ENCODE measurements at places on chromosomes 6 and 20.

- H3K36me3 ChIP-seq: no peaks in the 10 kb centered on the region
- peaks cover 24% of the 10 kb centered on the region for H3K27me3 ChIP-seq
- H3K4me1 ChIP-seq: peaks cover 18% of the 10 kb centered on the region
- peak; percentile 59 for DNase-seq
- no peak within 1 kb of the TSS for H3K27ac ChIP-seq
- H3K4me3 ChIP-seq: peak within 1 kb of the TSS; percentile 58
These were observed at the start of gene PPP1R3G for GRCh38 chr6:5084781-5085647. PPP1R3G (plus strand) TSS chr6:5085341; CDS start chr6:5085486, 145 bp downstream.

DNA sequence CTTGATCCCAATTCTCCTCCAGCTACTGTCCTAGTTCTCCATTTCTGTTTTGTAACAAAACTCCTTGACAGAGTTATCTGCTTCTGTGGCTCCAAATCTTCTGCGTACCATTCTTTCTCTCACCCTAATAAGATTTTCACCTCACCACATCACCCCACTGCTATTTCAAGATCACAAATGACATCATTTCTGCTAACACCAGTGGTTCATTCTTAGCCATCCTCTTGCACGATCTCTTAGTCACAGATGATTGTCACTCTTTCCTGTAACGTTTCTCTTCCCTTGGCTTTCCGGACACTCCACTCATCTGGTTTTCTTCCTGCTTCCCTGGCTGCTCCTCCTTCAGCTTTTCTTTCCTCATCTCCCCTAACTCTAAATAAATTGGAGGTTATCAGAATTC lies 56.8 kb upstream of the FABP7 start:
- H3K4me1 ChIP-seq: peaks cover 10% of the 10 kb centered on the region
- H3K27me3 ChIP-seq: no peaks in the 10 kb centered on the region
- H3K4me3 ChIP-seq: no peak overlapping the region
- peak; percentile 91 for DNase-seq

DNA sequence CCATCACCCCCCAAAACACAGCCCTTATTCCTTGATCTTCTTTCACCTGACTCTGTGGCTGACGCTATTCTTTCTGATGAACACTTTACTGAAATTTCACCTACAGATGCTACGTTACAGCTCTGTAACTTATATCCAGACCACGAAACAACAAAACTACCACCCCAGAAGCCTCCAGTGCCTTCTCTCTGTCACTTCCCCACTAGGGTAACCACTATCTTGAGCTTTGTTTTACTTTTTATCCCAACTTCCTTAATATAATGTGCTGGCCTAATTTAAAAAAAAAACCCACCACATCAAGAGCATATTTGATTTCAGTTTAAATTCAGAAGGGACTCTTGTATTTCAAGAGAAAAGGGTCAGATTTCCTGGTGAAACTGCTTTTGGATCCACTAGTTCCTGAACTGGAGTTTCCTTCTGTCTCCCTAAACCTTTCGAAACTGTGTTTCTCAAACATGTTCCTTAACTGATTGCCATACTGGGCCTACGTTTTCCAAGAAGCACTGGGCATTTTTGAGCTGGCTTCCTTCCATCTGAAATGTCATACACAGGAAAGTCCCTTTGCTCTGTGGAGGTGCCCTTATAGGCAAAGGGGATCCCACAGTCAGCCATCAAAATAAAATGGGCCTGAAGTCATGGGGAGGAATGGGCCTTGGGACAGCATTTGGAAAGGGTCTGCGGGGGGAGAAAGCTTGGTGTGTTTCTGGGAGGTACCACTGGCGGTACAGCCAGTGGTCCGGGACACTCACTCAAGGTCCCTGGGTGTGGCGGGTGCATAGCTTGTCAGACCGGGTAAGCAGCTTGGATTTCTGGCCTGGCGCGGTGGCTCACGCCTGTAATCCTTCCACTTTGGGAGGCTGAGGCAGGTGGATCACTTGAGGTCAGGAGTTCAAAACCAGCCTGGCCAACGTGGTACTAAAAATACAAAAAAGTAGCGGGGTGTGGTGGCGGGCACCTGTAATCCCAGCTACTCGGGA lies 25.8 kb upstream of the RTF2 start:
- no peak overlapping the region for H3K27ac ChIP-seq
- no peaks in the 10 kb centered on the region for H3K36me3 ChIP-seq
- no peaks in the 10 kb centered on the region for H3K27me3 ChIP-seq
- no peak overlapping the region for H3K4me3 ChIP-seq
- peaks cover 28% of the 10 kb centered on the region for H3K4me1 ChIP-seq
- no peak for DNase-seq

GRCh38 chr6:106117579-106117978 lies 31.4 kb downstream of the PRDM1 start:
- no peak overlapping the region for H3K27ac ChIP-seq
- no peak overlapping the region for H3K4me3 ChIP-seq
- peaks cover 8% of the 10 kb centered on the region for H3K4me1 ChIP-seq
- no peaks in the 10 kb centered on the region for H3K36me3 ChIP-seq
- DNase-seq: no peak
- H3K27me3 ChIP-seq: no peaks in the 10 kb centered on the region

DNA sequence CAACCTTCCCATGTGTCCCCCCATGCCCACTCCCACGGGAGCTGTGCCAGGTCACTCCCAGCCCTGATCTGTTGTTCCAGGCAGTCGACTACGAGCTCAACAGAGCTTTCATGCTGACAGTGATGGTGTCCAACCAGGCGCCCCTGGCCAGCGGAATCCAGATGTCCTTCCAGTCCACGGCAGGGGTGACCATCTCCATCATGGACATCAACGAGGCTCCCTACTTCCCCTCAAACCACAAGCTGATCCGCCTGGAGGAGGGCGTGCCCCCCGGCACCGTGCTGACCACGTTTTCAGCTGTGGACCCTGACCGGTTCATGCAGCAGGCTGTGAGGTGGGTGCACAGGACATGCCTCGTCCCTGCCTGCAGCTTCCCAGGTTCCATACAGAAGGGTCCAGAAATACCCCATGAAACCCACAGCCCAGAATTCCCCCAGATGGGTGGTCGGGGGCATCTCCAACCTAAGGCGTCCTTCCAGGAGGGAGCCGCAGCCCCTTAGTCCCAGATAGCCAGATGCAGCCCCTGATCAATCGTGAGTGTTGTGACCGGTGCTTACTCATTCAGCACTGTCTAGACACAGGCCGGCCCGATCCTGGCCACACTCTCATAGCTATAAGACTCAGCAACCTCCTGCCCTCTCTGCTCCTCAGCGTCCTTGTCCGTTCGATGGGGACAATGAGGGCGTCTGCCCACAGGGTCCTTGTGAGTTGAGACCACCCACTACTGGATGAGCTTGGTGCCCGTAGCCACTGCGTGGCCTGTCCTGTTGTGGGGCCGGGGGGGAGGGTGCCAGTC lies 142.1 kb downstream of the TAF4 start:
- no peak overlapping the region for H3K4me3 ChIP-seq
- DNase-seq: peak; percentile 55
- H3K27me3 ChIP-seq: no peaks in the 10 kb centered on the region
- no peak overlapping the region for H3K27ac ChIP-seq
- H3K36me3 ChIP-seq: no peaks in the 10 kb centered on the region

DNA sequence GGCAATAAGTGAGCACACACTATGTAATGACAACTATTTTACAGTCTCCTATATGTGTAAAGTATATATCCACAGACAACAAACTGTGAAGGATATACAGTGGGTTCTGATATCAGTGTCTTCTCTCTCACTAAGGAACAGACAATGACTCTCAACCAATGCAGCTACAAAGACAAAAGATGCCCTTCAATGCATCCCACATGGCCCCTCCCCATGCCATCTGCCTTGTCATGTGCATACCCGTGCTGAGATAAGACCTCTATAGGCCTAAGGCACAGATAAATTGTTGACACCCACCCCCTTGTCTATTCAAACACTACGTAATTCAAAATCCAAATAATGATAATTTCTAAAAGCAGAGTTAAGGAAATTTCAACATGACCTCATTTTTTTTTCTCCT lies 1123.5 kb upstream of the MAP3K7 start:
- DNase-seq: no peak
- no peak overlapping the region for H3K27ac ChIP-seq
- H3K4me3 ChIP-seq: no peak overlapping the region
- no peaks in the 10 kb centered on the region for H3K36me3 ChIP-seq
- no peaks in the 10 kb centered on the region for H3K4me1 ChIP-seq

DNA sequence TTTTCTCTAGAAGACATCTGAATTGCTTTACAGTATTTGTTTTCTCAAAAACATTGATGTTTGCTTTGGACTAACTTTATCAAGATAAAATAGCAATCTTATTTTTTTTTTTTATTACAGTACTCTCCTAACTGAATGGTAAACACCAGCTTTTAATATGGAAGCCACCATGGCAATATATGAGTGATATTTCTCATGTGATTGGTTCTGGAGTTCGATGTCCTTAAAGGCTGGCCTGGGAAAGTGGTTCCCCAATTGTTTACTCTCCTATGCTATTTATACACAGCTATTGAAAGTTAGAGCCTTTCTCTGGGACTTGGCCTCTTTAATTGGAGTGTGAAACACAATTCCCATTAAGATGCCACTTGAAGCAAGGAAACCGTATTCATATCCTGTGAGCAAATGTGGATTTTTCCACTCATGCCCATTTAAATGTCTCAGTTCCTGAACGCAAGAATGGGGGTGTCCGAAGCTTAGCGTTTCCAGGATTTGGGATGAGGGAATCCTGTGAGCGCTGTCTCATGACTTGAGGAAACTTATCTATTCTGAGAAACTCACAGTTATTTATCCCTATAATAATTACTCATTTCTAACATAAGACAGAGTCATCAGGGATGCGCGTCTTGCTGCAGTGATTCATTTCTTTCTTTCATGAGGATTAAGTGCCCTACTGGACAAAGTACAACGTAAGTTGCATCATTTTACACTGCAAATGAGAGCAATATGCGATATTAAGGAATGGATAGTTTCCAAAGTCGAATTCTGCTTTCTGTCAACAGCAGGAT lies 143.3 kb upstream of the PREP start:
- no peaks in the 10 kb centered on the region for H3K36me3 ChIP-seq
- no peak overlapping the region for H3K4me3 ChIP-seq
- H3K27ac ChIP-seq: no peak overlapping the region
- no peaks in the 10 kb centered on the region for H3K27me3 ChIP-seq

GRCh38 chr6:45054610-45055009 lies 273.5 kb upstream of the RUNX2 start:
- DNase-seq: peak; percentile 51
- H3K4me1 ChIP-seq: no peaks in the 10 kb centered on the region
- H3K27me3 ChIP-seq: no peaks in the 10 kb centered on the region
- H3K36me3 ChIP-seq: no peaks in the 10 kb centered on the region
- no peak overlapping the region for H3K27ac ChIP-seq

DNA sequence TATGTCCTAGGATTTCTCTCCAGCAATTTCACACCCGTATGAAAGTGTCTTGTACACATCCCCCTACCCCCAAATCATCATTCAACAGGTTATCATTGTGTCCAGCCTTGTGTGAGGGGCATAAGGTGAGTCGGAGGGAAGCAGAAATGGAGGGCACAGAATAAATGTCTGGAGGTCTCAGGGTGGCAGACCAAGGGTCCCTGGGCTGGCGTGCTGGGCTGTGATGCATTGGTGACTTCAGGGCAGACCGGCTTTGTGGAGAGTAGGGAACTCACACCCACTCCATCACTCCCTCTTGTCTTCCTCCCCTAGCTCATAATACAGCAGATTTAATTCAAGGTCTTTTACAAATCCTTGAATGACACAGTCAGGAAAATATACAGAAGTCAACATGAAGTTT lies 191.7 kb upstream of the PMEPA1 start:
- no peak overlapping the region for H3K4me3 ChIP-seq
- H3K27me3 ChIP-seq: peaks cover 13% of the 10 kb centered on the region
- peaks cover 15% of the 10 kb centered on the region for H3K4me1 ChIP-seq
- DNase-seq: no peak

GRCh38 chr20:47456952-47457724 lies 44.5 kb upstream of the NCOA3 start:
- peaks cover 3% of the 10 kb centered on the region for H3K4me1 ChIP-seq
- no peaks in the 10 kb centered on the region for H3K27me3 ChIP-seq
- H3K4me3 ChIP-seq: no peak overlapping the region
- H3K36me3 ChIP-seq: no peaks in the 10 kb centered on the region
- DNase-seq: peak; percentile 86
- no peak overlapping the region for H3K27ac ChIP-seq
